Glutamatergic neuron (in vitro differentiated cells): ENCODE measurements at places on chromosomes 2 and 18. TPM values are rescaled to one million over a fixed set of nuclear protein-coding genes. Genes with fewer than 3 reads are reported as not detected.

Gene GREB1L
- total RNA-seq = 154 TPM

Gene NOSTRIN
- total RNA-seq = not detected

Gene RFX8
- 1.0 TPM for total RNA-seq

Gene CXXC1
- 66.3 TPM for total RNA-seq

Gene C1GALT1C1L
- 0.49 TPM for total RNA-seq

Gene CROCC2
- total RNA-seq = not detected

Gene MYCN
- 43.8 TPM for total RNA-seq

Gene ASB18
- total RNA-seq = not detected

Gene LYG2
- total RNA-seq = not detected

Gene CD207
- 0.51 TPM for total RNA-seq

Gene ZNF397
- 35.9 TPM for total RNA-seq

Gene CFC1
- 1.8 TPM for total RNA-seq
